PC-9 (cell line): ENCODE measurements at places on chromosomes 1 and 21. TPM values are rescaled to one million over a fixed set of nuclear protein-coding genes. Genes with fewer than 3 reads are reported as not detected.

CNIH3 gene
- total RNA-seq: 7.4 and 8.4 TPM in 2 replicates

RHBDL2 gene
- 31.6 and 36.9 TPM in 2 replicates for total RNA-seq

PTGFR gene
- not detected in 2 replicates for total RNA-seq

DNA sequence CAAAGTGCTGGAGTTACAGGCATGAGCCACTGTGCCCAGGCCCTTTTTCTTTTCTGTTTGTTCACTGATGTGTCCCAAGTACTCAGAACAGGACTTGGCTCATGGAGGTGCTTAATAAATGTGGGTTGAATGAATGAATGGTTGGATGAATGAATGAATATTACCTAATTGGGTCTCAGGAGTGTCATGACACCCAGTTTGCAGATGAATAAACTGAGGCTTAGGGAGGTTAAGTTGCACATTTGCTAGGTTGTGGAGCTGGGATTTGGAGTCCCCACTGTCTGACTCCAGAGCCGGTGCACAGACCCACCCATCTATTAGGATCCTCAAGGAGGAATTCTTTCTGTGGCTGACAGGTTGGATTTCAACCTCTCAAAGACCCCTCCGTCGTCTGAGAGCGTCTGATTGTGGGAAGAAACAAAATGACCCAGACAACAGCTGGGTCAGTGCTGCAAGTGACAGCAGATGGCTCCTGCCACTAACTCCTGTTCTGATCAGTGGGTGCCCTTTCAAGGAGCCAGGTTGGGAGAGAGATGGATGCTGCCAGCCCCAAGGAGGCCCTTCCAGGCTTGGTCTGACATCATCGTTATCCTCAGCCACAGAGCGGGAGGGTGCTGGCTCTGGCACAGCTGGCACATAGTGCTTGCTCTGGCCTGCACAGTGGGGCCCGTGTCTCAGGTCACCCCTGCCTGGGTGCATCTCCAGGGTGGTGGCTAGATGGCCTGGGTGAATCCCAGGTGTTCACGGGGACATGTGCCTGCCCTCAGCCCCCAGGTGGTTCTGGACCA is 24.2 kb downstream of the ARHGEF10L start:
- no peak overlapping the region for H3K27ac ChIP-seq
- H3K4me1 ChIP-seq: peaks cover 53% of the 10 kb centered on the region
- no peaks in the 10 kb centered on the region for H3K36me3 ChIP-seq
- no peaks in the 10 kb centered on the region for H3K27me3 ChIP-seq

GRCh38 chr21:17660452-17660851 is 47.8 kb upstream of the BTG3 start:
- no peaks in the 10 kb centered on the region for H3K36me3 ChIP-seq
- peaks cover 4% of the 10 kb centered on the region; the same call in 1 of the 2 replicates for H3K4me1 ChIP-seq
- no peaks in the 10 kb centered on the region for H3K27me3 ChIP-seq
- no peak overlapping the region for H3K27ac ChIP-seq

DNA sequence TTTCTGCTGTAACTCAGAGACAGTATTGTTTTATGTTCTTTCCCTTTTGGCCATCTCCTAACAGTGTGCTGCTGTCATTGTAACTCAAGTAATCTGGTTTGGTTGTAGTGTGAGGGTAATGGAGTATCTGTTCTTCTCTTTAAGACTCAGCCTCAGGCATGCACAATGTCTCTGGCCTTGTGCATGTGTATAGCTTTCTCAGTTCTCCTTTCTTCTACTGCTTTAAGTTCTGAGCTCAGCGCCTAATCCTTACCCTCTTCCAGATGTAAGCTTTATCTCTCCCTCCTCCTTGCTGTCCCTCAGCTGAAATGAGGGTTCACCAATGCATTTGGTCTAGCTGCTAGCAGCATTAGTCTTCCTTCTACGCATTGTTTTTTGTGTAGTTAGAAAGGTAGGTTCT is 1420.4 kb upstream of the PRMT6 start:
- H3K27ac ChIP-seq: no peak overlapping the region
- no peaks in the 10 kb centered on the region for H3K27me3 ChIP-seq
- no peak overlapping the region for H3K4me3 ChIP-seq
- no peaks in the 10 kb centered on the region for H3K36me3 ChIP-seq
- H3K4me1 ChIP-seq: no peaks in the 10 kb centered on the region

GRCh38 chr1:39663559-39663958 is 8.3 kb downstream of the NT5C1A start:
- no peaks in the 10 kb centered on the region for H3K4me1 ChIP-seq
- DNase-seq: no peak
- H3K4me3 ChIP-seq: no peak overlapping the region
- no peak overlapping the region for H3K27ac ChIP-seq
- H3K36me3 ChIP-seq: no peaks in the 10 kb centered on the region

- no peaks in the 10 kb centered on the region for H3K27me3 ChIP-seq
- H3K36me3 ChIP-seq: no peaks in the 10 kb centered on the region
- H3K27ac ChIP-seq: no peak overlapping the region
- no peak for DNase-seq
- peaks cover 12% of the 10 kb centered on the region for H3K4me1 ChIP-seq
- no peak overlapping the region for H3K4me3 ChIP-seq
These were observed 28.5 kb upstream of the DR1 start for GRCh38 chr1:93317207-93317606.

- no peaks in the 10 kb centered on the region for H3K36me3 ChIP-seq
- no peak for DNase-seq
- H3K27me3 ChIP-seq: no peaks in the 10 kb centered on the region
- peaks cover 12% of the 10 kb centered on the region for H3K4me1 ChIP-seq
- no peak overlapping the region for H3K4me3 ChIP-seq
- no peak overlapping the region for H3K27ac ChIP-seq
These were observed 6.9 kb upstream of the TRIM62 start for GRCh38 chr1:33188572-33189275.

- no peaks in the 10 kb centered on the region; the same call in 1 of the 2 replicates for H3K4me1 ChIP-seq
- DNase-seq: no peak
- no peaks in the 10 kb centered on the region for H3K36me3 ChIP-seq
- H3K27me3 ChIP-seq: peaks cover 40% of the 10 kb centered on the region; the same call in 1 of the 2 replicates
- H3K27ac ChIP-seq: no peak overlapping the region
These were observed 14.1 kb upstream of the KCNA2 start for GRCh38 chr1:110620250-110620615.

DNA sequence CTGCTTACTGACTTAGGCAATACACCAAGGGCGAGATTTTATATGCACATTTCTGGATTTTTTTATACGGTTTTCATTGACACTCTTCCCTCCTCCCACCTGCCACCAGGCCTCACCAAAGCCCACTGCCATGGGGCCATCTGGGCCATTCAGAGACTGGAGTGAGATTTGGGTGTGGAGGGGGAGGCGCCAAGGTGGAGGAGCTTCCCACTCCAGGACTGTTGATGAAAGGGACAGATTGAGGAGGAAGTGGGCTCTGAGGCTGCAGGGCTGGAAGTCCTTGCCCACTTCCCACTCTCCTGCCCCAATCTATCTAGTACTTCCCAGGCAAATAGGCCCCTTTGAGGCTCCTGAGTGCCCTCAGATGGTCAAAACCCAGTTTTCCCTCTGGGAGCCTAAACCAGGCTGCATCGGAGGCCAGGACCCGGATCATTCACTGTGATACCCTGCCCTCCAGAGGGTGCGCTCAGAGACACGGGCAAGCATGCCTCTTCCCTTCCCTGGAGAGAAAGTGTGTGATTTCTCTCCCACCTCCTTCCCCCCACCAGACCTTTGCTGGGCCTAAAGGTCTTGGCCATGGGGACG is 57.9 kb downstream of the LACTBL1 start:
- H3K4me1 ChIP-seq: no peaks in the 10 kb centered on the region
- H3K36me3 ChIP-seq: no peaks in the 10 kb centered on the region
- no peak for DNase-seq
- H3K27ac ChIP-seq: no peak overlapping the region

DNA sequence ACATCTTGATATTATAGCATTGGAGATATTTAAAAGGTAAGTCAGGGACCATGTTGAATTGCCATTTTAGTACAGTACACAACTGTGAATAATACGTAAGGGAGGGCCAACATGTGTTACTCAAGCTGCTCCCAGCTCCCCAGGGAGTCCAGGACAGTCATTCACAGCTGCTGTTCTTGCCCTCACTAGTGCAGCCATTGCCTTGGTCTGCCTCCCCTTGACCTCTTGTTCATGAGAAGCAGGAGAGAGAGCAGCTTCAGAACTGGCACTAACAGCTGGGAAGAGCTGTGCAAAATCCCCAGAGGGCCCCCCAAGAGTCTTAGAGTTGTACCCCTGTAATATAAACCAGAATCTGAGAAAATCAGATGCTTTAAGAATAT is 16.4 kb downstream of the TCEANC2 start:
- no peak for DNase-seq
- no peak overlapping the region for H3K27ac ChIP-seq
- H3K4me3 ChIP-seq: no peak overlapping the region
- H3K27me3 ChIP-seq: no peaks in the 10 kb centered on the region
- H3K36me3 ChIP-seq: no peaks in the 10 kb centered on the region
- H3K4me1 ChIP-seq: no peaks in the 10 kb centered on the region

DNA sequence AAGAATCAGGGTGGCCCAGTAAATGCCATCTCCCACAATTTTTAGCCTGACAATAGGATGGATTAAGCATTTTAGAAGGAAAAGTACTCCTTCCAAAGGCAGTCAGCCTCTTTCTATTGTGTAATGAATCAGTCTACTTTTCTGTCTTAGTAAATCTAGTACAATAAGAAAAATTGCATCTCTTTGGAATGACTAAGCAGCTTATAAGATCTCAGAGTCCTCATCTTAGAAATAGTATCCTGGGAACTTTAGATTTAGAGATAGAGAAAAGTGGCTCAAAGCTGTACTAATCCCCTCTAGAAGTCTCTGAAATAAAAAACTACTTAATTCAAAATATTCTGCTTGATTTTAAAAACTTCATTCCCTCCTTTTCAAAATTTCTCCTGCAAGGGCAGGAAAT is 81.4 kb downstream of the SLC44A5 start:
- H3K4me3 ChIP-seq: no peak overlapping the region
- H3K27ac ChIP-seq: no peak overlapping the region
- no peaks in the 10 kb centered on the region for H3K4me1 ChIP-seq
- no peak for DNase-seq
- no peaks in the 10 kb centered on the region for H3K27me3 ChIP-seq

GRCh38 chr1:212607206-212607912 is 1.2 kb upstream of the ATF3 start:
- H3K4me3 ChIP-seq: peak overlapping the region; percentile 96
- H3K27ac ChIP-seq: no peak overlapping the region
- peaks cover 57% of the 10 kb centered on the region for H3K27me3 ChIP-seq
- peak; percentile 31 for DNase-seq
- H3K36me3 ChIP-seq: no peaks in the 10 kb centered on the region
- peaks cover 28% of the 10 kb centered on the region for H3K4me1 ChIP-seq

- no peaks in the 10 kb centered on the region for H3K36me3 ChIP-seq
- no peak overlapping the region for H3K4me3 ChIP-seq
- no peaks in the 10 kb centered on the region for H3K4me1 ChIP-seq
- DNase-seq: no peak
These were observed 34.5 kb upstream of the MAP1LC3C start for GRCh38 chr1:242033447-242033846.

GRCh38 chr1:119714583-119714982 is 2.8 kb downstream of the PHGDH start:
- H3K4me3 ChIP-seq: peak overlapping the region; percentile 93; the same call in 1 of the 2 replicates
- peaks cover 47% of the 10 kb centered on the region for H3K36me3 ChIP-seq
- no peak overlapping the region for H3K27ac ChIP-seq
- no peak for DNase-seq
- H3K27me3 ChIP-seq: no peaks in the 10 kb centered on the region

DNA sequence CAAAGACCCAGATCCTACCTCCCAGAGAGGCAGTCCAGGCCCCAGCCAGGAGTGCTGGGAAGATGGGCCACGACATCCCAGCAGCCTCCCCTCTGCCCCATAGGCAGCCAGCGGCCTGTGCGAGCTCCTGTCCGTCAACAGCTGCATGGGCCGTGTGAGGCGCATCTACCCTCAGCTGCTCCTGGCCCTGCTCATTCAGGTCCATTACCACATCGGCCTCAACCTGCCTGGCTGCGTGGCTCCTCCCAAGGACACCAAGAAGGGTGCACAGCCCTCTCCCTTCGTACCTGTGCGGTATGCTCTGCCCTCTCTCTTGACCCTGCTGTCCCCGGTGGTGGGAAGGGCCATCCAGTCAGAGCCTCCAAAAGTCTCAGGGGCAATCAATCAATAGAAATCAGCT is 29.5 kb upstream of the TTC4 start:
- H3K4me3 ChIP-seq: no peak overlapping the region
- peaks cover 14% of the 10 kb centered on the region for H3K27me3 ChIP-seq
- H3K4me1 ChIP-seq: no peaks in the 10 kb centered on the region
- H3K36me3 ChIP-seq: no peaks in the 10 kb centered on the region
- no peak for DNase-seq

- H3K4me3 ChIP-seq: no peak overlapping the region
- no peak for DNase-seq
- H3K36me3 ChIP-seq: no peaks in the 10 kb centered on the region
- no peak overlapping the region for H3K27ac ChIP-seq
- H3K4me1 ChIP-seq: no peaks in the 10 kb centered on the region
These were observed 457.8 kb upstream of the DAB1 start for GRCh38 chr1:57881639-57882038.

- DNase-seq: peak; percentile 95
- no peak overlapping the region for H3K4me3 ChIP-seq
- H3K27ac ChIP-seq: peak overlapping the region; percentile 71
- peaks cover 26% of the 10 kb centered on the region for H3K4me1 ChIP-seq
These were observed 96.7 kb upstream of the KCNA3 start for GRCh38 chr1:110771245-110772022.
